ENCODE measurements at places on chromosomes 5 and 9. TPM values are rescaled to one million over a fixed set of nuclear protein-coding genes. Genes with fewer than 3 reads are reported as not detected.

GABRA1 gene
- total RNA-seq = not detected

FOXD1 gene
- not detected for total RNA-seq

TRIM36 gene
- total RNA-seq = 2.2 TPM

SRD5A1 gene
- total RNA-seq = 4.0 TPM

SPINK7 gene
- not detected for total RNA-seq

SLC6A7 gene
- not detected for total RNA-seq

All from subcutaneous adipose tissue (tissue), 4 donors.